WTC11 (cell line): ENCODE measurements at places on chromosomes 6 and 20. TPM values are rescaled to one million over a fixed set of nuclear protein-coding genes. Genes with fewer than 3 reads are reported as not detected.

The TCP11 gene
- total RNA-seq = not detected in 3 replicates

- no peak overlapping the region for H3K27ac ChIP-seq
- DNase-seq = no peak
- no peaks in the 10 kb centered on the region for H3K4me1 ChIP-seq
- no peaks in the 10 kb centered on the region for H3K27me3 ChIP-seq
Measured at GRCh38 chr20:8652396-8652795, 416.5 kb upstream of the PLCB4 start.

The SAMD3 gene
- total RNA-seq = 1.2 to 1.7 TPM (median 1.4 TPM) in 3 replicates

The MACROD2 gene
- 3.0 to 4.1 TPM (median 3.5 TPM) in 3 replicates for total RNA-seq

The CLDN20 gene
- total RNA-seq = not detected in 3 replicates

- no peak for DNase-seq
- no peaks in the 10 kb centered on the region for H3K36me3 ChIP-seq
- no peak overlapping the region for H3K4me3 ChIP-seq
- no peaks in the 10 kb centered on the region for H3K27me3 ChIP-seq
- H3K27ac ChIP-seq = no peak overlapping the region
- H3K4me1 ChIP-seq = peaks cover 45% of the 10 kb centered on the region
Measured at GRCh38 chr20:32509639-32510066, 75.5 kb downstream of the NOL4L start.
